ENCODE measurements at places on chromosomes 5 and 9.

DNA sequence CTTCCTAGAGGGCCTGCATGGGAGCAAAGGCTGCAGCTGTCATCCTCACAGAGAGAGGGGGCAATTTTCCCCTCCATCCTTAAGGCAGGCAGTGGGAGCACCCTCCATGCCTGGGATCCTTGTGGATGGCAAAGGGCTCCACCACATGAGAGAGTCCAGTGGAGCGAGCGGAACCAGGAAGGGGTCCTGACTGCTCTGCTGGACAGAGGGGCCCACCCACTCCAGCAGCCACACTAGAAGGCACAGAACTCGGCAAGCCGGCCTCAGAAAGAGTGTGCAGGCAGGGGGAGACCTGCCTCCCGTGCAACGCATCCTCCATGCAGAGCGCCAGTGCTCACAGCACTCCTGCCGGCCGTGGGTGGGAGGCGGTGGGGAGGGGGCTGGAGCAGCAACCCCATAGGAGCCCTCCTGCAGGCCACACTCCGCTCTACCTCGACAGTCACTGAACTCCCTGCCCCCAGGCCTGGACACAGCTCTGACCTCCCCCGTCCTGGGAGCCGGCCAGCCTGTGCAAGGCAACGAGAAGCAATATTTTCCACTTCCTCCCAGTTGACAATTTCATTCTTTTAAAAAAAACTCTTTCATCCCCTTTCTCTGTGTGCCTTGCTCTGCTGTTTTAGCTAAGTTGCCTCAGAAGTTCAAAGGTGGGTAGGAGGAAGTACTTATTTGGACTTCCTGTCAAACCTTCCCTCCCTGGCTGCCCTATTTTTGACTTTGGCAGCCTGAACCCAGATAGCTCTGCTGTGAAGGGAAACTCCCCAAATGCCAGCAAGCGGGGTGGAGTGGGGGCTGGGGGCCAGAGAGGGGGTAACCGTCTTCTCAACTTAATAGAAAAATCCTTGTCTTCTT is 5.3 kb upstream of the LCP2 start:
- peak; percentile 87 for DNase-seq

DNA sequence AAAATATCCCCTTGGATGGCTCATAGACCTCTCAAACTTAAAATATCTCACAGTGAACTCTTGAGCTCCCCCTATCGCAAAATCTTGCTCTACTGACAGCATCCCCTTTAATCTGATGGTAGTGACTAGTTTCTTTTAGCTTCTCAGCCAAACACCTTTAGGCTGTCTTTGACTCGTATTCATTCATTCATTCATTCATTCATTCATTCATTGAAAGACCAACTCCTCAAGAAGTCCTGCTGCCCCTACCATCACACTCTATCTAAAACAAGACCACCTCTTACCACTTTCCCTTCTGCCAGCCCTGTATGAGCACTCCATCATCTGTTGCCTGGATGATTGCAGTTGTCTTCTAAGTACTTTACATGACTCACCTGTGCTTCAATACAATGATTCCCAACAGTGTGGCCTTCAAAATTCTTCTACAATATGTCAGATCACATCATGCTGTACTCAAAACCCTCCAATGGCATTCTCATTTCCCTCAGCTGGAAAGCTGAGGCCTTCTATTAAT is 46.8 kb downstream of the ITGA2 start:
- no peak for DNase-seq

DNA sequence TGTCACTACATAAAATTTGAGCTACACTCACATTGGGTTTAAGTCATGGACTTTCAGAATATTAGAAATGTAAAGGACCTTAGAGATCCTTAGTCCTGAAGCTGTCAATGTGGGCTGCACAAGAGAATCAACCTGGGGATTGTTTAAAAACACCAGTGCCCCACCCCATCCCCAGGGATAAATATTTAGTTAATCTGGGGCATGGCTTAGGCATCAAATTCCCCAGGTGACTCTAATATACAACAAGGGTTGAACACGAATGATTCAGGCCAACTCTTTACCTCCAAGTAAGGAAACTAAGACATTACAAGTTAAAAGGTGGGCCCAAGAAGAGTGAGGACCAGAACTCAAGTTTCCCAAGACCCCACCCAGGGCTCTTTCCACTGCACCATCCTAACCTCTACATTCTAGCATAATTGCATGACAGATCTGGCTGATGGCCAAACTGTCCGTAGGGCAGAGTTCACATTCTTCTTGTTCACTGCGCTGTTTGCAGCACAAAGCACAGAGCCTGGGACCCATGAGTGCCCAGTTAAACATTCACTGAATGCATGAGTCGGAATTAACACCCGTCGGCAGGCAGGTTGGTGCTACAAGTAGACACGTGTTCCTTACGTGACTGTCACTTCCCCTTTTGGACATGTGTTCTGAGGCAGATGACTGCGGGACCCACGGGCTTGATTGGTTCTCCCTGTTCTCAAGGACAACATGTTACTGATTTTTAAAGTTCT is 25.2 kb downstream of the CYFIP2 start:
- peak; percentile 66 for DNase-seq

GRCh38 chr5:170393235-170393634 is 4.1 kb upstream of the KCNMB1 start:
- peak; percentile 62 for DNase-seq

DNA sequence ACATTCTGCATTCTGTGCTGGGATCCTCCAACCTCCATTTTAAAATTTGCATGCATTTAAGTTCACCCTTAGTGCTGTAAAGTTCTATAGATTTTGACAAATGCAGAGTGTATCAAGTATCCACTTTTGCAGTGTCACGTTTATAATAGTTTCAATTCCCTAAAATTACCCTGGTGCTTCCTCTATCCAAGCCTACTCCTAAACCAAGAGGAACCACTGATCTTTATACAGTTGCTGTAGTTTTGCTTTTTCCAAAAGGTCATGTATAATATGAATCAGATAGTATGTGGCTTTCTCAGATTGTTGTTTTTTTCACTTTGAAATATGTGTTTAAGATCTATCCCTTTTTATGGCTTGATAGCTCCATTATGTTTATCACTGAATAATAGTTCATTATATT is 468.4 kb upstream of the CDH6 start:
- DNase-seq, result no peak

GRCh38 chr5:111606194-111606593 is 93.9 kb upstream of the STARD4 start:
- DNase-seq, result no peak

GRCh38 chr9:110626101-110626829 is 42.3 kb upstream of the MUSK start:
- no peak for DNase-seq

DNA sequence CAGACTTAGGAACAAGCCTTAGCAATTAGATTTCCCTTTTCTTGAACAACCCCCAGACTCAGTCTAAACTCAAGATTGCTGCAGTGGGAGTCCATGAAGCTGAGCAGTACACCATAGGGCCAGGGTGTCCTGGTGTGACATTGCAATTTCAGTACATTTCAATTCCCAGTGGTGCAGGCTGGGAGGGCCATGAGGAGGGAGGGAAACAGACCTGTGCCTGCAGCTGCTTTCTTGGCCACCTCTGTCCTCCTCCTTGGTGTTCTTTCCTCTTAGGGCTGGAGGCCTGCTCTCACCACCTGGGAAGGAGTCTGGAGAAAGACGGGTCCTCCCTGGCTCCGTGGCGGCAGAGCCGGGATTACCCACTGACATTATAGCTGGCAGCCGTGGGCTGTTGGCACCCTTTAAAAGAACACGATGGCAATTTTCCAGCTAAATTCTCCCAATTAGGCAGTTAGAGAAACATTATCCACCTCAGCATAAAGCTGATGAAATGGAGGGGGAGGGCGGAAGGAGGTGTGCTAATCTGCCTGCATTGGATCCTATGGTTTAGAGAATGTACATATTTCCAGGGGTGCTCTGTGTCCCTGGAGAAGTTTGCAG is 186.4 kb downstream of the SLIT3 start:
- no peak for DNase-seq

- DNase-seq, result no peak
Observed at GRCh38 chr9:95981761-95982390, 106.4 kb downstream of the ERCC6L2 start.

GRCh38 chr9:4269872-4270271 is 30.0 kb downstream of the GLIS3 start:
- DNase-seq, result no peak

DNA sequence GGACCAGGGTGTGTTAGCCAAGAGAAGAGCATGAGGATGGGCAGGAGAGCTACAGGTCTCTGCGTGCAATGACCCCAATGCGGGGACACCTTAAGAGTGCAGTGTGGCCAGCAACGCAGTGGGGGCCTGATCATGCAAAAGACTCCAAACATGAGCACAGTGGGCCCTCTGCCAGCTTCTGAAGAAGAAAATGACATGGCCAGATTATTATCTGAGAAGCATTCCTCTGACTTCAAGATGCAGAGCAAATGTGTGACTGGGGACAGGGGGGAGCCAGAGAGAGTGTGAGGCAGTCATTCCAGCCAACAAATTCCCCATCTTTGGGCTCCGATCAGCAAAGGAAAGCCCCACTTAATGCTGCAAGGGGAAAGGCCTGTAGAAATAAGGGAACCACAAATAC is 229.4 kb downstream of the CDK5RAP2 start:
- DNase-seq, result no peak

DNA sequence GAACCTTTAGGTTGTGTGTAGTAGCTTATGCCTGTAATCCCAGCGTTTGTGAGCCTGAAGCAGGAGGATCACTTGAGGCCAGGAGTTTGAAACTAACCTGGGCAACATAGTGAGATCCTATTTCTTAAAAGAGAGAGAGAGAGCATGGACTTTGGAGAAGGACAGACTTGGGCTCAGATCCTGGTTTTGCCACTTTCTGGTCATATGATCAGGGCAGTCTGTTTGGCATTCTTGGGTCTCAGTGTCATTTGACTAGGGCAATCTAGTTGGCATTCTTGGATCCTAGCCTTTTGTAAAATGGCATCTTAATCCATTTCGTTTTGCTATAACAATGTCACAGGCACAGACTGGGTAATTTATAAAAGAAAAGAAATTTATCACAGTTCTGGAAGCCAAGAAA is 28.4 kb downstream of the RCL1 start:
- no peak for DNase-seq

- no peak for DNase-seq
Observed at GRCh38 chr9:70049236-70049635, 5.6 kb downstream of the MAMDC2 start.

DNA sequence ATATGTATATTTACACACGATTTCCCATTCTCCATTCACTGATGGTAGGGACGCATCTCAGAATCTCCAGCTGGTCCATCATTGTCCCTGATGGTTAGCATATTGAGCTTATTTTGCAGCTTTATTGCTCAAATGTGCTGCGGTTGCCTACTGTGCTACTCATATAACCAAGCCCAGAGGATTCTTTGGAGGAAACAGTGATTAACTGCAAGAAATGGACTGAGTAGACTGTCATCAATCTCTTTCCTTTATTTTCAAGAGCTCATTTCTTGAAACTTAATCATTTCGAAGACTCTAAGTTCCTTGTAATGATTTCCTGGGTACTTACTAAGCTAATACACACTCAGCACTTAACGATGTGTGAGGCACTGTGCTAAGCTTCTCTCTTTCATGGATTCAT is 119.0 kb downstream of the MAT2B start:
- DNase-seq, result no peak

- DNase-seq, result no peak
Observed at GRCh38 chr5:109743770-109744212, 54.1 kb downstream of the MAN2A1 start.

- DNase-seq, result no peak
Observed at GRCh38 chr5:52015760-52016159, 632.5 kb downstream of the ISL1 start.

DNA sequence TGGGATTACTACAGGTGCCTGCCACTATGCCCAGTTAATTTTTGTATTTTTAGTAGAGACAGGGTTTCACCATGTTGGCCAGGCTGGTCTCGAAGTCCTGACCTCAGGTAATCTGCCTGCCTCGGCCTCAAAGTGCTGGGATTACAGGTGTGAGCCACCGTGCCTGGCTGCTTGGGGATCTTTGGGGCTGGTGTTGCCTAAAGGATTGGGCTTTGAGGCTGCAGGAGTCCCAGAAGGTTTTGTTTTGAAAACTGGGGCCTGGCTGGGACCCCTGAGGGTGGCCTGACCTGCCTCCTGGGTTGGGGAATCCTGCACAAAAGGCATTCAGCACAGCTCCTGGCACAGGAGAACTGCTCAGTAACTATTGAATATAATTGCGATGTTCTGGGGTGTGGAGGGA is 25.1 kb upstream of the SHB start:
- no peak for DNase-seq

DNA sequence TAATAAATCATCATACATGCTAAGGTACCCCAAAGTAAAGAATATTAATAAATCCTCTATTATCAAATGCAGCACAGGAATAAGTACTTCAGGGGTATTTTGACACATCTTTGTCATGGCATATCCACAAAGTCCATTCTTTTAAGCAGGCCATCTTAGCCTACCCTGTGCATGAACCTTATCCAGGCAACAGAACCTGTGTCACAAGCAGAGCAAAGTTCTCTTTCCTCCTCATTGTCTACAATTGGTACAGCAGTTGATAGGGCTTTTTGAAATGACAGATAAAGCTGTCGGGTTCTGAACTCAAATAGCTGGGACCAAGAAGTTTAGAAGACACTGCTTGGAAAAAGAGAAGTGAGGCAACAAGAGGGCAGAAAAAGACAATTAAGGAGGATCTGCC is 30.8 kb upstream of the PURA start:
- DNase-seq, result no peak

DNA sequence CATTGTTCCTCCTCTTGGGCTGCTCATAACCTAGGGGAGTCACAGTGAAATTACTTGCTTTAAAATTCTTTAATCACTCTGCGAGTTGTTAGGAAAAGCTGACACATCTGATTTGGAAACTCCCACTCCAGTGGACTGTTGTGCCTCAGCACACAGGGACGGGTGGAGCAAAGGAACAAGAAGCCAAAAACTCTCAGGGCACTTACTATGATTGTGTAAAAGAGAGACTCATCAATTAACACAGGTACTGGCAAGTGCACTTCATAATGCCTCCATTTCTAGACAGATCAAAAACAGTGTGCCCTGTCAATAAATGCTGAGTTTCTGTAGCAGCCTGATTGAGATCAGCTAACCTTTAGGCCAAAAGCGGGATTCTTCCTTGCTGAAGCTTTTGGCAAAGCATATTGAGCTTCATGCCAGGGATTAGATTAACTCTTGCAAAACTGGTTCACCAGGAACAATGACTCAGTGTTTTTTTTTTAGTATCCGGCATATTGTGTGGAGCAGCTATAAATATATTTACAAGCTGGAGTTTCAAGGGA is 55.9 kb downstream of the TMC1 start:
- DNase-seq, result no peak

DNA sequence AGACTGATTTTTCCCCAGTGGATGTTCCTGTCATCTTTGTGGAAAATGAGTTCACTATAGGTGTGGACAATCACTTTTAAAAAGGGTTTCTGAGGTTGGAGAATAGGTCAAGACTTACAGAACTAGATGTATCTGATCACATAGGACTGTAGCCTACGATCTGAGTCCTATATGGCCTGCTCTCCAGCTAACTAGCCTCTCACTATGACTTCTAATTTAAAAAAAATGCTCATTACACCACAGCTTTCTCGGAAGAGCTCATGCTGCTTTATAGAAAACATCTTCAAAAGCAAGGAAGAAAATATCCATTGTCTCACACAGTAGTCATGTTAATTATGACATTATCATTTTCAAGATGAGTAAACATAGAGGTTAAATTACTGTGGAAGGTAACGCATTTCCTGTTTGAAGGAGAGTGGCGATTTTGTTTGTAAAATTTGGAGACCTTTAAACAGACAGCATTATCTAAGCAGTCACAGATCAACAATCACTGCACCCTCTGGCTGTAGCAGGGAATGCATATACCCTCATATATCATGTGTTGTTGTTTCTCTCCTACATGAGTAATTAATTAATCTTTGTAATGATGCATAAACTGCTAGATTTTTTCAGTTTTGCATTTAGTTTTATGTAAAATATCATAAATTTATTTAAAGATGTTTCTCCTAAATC is 573.7 kb downstream of the GABRG2 start:
- DNase-seq, result no peak
